Cerebellar nuclear complex (tissue), 1 donor: ENCODE measurements at places on chromosomes 5 and 9.

- no peak for DNase-seq
These were observed 134.5 kb upstream of the FSTL4 start for GRCh38 chr5:133746834-133747233.

DNA sequence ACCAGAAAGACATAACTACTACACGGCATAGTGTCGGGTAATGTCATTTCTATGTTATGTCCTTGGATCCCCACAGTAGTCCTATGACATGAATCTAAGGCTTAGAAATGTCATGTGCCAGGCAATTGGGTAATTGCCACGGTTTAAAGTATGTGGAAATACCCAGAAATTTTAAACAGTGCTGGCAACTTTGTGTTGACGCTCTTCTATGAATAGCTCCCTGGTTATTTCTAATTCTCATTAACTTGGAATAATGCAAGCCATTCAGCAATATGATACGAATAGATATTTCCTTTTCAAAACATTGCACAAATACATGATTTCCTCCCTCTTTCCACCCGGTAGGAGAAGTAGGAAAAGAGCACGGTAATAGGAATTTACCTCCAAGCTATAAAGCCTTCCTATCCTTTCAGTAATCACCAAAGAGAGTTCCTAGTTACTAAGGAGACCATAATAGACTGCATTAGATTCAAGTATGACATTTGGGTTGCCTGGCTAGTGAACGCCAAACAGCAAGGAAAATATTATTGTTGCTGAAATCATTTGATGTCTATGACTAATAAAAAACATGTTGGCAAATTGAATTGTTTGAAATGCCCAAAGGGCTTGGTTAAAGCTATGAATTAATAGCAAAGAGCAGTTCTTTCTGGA, 168.4 kb downstream of the CCDC192 start:
- DNase-seq: no peak

GRCh38 chr5:39014561-39014960, 59.6 kb downstream of the RICTOR start:
- no peak for DNase-seq

GRCh38 chr5:143557061-143557818, 153.8 kb upstream of the NR3C1 start:
- no peak for DNase-seq

DNA sequence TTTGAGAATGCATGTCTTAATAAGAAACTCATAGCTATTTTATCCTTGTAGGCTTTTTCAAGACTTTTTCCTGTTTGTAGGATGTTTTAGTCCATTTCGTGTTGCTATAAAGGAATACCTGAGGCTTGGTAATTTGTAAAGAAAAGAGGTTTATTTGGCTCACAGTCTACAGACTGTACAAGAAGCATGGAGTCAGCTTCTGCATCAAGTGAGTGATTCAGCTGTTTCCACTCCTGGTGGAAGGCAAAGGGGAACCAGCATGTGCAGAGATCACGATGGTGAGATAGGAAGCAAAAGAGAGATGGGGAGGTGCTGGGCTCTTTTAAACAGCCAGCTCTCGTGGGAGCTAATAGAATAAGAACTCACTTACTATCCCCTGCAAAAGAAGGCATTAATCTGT, 177.3 kb downstream of the ALDH1A1 start:
- no peak for DNase-seq

DNA sequence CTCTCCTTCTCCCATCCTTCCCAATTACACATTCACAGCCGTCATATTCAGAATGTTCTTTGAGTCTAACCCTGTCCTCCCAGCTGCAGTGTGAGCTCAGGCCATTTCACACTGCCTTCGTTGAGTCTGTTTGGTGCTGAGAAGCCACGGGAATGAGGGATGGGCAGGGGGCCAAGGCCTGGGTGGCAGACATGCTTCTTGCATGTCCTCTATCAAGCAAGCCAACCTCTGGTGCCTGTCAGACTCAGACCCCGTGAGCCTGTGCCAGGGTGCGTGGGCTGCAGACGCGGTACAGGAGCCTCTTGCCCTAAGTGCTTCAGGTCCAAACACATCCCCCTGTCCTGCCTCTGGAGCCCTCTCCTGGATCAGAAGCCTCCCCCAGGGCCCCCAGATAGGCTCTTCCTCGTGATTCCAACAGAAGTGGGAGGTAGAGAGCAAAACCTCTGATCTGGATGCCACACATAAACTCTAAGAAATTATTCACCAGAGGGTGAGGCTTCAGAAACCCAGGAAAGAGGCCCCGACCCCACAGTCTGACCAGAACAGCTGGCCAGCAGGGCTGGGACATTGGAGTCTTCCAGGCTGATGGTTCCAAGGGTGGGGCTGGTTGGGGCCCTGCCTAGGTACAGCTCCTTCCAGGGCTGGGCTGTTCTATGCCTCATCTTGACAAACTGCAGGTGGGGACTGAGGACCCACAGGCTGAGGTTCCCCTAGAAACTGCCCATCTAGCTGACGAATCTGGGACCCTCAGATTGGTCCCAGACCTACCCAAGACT, 46.7 kb upstream of the CDKN2AIPNL start:
- no peak for DNase-seq

- DNase-seq: peak; percentile 22
These were observed 517 bp downstream of the KCNN2 start for GRCh38 chr5:114362197-114362976.

GRCh38 chr9:100317706-100318105, 35.0 kb downstream of the TEX10 start:
- no peak for DNase-seq

DNA sequence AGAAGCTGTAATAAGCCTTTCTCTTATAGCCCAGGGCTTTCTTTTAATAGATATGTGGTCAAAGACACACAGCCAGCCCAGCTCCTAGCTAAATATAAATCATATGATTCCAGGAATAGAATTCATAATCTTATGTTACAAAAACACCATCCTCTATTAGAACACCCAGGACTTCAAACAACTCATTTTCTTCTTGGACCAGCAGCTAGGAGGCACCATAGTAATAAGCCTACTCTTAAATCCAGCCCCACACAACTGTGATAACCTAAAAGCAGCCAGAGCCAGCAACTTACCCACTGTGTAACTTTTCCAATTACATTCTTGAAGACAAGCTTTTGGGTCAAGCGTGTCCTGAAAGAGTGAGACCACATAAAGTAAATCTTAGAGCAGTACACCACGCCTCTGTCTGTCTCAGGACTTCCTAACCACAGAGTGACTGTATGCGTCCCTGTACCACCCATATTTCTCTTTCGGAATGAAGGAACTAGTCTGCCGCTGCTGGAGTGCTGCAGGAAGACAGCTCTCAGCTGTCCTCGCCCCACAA, 223.8 kb downstream of the TLE1 start:
- DNase-seq: no peak

GRCh38 chr5:176837707-176838115, 27.4 kb downstream of the UNC5A start:
- DNase-seq: no peak

DNA sequence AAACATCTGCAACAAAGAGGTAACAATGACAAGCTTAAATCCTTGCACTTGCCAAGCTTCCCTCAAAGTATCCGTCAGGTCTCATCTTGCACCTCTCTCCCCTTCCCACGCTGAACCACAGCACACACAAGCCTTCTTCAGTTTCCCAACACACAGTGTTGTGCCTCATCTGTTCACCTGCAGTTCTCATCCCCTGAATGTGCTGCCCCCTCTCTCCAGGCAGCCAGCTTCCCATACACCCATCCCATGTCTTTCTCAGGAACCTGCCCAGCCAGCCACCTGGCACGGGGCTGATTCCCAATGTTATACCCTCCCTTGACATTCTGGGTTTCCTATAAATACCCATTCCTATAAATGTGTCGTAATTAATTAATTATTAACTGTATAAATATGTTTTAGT, 314.8 kb downstream of the PRELID2 start:
- no peak for DNase-seq

GRCh38 chr9:115694014-115694413, 459.6 kb upstream of the PAPPA start:
- DNase-seq: no peak

DNA sequence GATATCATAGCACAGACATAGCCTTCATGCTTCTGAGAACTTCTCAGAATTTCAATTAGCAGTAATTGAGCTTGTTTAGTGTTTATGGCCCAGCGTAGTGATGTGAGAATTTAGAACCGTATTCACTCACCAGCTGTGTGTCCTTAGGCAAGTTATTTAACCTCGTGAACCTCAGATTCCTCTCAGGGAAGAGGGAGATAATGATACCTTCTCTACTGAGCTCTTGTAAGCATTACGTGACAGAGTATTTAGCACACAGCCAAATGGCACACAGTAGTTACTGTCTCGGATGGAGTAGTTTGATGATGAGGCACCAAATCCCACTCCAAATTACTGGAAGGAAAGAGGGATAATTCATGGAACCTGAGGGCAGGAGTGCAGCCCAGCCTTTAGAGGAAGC, 429.3 kb downstream of the CCDC171 start:
- DNase-seq: no peak

DNA sequence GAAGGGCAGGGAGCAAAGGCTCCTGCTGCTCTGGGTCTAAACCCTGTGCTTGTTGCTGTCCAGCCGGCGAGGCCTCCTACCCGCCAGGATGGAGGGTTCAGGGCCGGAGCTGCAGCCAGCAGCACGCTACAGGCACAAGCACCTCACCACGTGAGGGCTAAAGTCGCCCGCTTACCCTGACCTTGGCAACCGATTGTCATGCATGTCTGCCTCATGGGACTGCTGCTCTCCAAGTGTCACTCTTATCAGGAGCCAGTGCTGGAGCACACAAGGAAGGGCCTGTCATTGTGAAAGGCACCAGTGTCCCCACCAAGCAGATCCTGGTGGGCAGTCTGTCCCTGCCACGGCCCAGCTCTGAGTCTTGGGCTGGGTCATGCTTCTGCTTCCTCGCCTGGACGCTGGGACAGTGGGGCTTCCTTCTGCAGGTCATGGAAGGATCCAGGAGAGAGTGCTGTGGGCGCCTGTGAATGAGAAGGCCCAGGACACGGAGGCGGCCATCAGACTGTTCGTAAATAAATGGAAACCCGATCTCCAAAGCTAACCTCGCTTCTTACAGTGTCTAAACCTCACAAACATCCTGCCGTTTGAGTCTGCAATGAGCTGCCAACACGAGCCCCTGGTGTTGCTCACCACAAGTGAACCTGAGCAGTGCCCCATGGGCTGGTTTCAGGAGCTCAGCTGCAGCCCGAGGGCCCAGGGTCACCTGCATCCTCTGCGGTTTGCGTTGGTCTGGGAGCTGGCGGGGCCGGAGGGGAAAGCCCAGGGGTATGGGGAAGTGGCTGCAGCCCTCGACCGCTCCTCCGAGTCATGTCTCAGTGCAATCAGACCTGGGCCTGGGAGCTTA, 58.2 kb upstream of the RXRA start:
- DNase-seq: no peak
